ENCODE measurements at places on chromosomes 1 and 21.

DNA sequence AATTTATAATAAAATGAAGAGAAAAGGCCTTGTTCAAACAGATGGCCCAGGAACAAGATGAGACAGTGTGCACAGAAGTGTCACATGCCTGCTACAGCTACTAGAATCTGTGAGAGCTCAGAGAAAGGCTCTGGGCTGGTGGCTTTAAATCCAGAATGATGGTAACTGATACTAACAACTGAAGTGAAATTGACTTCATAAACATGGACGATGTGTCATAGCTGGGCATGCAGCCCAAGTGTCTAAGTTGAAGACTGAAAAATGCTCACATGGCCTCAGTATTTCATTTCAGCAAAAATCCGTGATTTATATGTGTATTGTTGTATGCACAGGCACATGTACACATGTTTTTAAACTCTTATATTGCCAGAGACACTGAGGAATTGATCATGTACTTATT is 208.3 kb upstream of the RUNX1 start:
- peak; percentile 86 for DNase-seq

GRCh38 chr1:177912991-177913390 is 56.9 kb downstream of the SEC16B start:
- DNase-seq = no peak

GRCh38 chr21:45575993-45576837 is 34.0 kb upstream of the SLC19A1 start:
- DNase-seq = no peak

DNA sequence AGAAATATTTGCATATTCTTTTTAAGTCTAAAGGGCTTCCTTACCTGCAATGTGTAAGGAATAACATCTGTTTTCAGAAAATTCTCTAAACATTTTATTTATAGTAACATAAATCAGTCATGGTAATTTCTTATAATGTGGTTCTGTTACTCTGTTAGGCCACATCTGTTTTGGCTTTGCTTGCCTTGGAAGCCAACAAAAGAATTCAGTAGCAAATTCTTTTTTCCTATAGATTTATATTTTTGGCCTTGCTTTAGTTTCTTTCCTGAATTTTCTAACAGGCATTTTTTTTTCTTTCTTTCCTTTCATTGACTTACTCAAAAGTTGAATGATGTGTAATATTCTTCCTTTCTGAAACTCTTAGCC is 72.2 kb downstream of the OSBPL9 start:
- DNase-seq = no peak

GRCh38 chr21:27213303-27213702 is 246.4 kb upstream of the ADAMTS5 start:
- no peak for DNase-seq

DNA sequence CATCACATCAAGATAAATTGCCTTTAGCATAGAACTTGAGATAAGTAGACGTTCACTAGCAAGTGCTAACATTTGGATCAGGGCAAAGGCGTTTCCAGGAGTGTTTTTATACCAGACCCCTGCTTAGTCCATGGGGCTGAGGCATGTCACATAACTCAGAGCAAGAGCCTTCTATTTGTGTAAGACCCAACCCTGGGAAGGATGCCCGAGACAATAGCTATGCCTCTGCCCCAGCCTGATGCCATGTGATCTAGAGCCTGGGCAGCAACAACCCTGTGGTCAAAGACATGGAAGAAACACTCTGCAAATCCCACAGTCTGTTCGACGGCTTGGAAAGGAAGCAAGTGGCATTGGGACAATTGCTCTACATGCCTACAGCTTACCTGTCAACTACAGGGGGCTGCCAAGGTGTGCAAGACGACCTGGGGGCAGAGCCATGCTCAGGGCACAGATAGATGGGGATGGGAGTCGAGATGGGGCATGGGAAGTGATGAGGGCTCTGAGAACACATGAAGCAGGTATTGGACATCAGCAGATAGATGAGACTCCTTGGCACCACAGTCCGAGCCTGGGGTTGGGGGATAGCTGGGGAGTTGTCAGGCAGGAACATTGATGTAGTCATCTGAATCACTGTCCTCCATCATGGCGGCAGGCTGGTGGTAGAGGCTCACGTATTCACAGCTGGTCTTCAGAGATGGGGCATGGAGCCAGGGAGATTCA is 7.3 kb downstream of the IL24 start:
- DNase-seq = no peak

- no peak for DNase-seq
Observed at GRCh38 chr1:115890580-115890979, 49.7 kb upstream of the NHLH2 start.

DNA sequence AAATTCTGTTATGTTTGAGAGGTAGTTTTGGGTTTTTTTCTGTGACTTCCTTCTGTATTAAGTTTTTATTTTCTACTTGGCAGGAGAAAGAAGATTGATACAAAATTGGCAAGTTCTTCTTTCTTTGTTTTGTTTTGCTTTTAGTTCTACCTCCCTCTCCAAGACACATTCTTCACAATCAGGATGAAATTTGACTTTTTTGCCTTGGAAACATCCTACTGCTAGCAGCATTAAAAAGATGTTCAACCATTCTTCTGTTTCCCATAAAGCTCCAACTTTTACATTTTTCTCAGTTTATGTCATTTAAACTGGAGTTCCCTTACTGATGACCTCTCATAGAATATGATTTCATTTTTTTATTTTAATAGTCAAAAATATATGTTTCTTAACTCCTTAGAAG is 234.8 kb downstream of the NCAM2 start:
- DNase-seq = no peak

- no peak for DNase-seq
Observed at GRCh38 chr1:204746838-204747442, 61.4 kb upstream of the LRRN2 start.

GRCh38 chr1:43925846-43926245 is 7.8 kb upstream of the ARTN start:
- no peak for DNase-seq

DNA sequence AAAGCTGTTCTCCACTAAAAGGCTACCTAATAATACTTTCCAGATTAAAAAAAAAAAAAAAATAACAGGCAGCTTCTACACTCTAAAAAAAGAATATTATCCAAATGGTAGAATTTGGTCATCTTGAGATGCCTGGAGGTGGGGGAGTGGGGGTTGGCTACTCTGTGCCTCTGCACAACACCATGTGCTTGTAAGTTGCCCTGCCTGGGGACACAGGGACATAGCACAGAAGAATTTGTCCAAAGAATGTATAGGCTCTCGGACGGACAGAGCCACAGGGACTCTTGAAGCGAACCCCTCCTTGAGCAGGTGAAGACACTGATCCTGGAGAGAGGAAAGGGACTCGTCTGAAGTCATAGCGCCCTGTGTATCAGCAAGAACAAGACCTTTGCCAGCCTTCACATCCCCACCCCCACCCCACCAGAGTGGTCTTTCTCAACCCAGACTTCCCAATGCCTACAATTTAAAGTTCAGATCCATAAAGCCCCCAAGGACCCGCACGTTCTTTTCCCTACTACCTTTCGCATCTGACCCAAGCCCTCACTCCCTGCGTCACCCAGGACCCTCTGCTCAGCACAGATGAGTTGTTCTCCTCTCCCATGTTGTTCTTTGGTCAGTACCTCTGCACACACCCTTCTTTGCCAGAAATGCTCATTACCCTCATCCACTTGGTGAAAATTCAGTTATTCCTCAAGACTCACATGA is 72.6 kb downstream of the LGR6 start:
- DNase-seq = no peak

GRCh38 chr1:244254467-244254866 is 197.2 kb downstream of the ADSS2 start:
- DNase-seq = no peak

GRCh38 chr1:214429951-214430770 is 121.2 kb downstream of the PTPN14 start:
- peak; percentile 77 for DNase-seq

- DNase-seq = no peak
Observed at GRCh38 chr21:40972151-40972550, 125.2 kb upstream of the DSCAM start.

- no peak for DNase-seq
Observed at GRCh38 chr1:51453010-51453409, 66.1 kb downstream of the EPS15 start.

DNA sequence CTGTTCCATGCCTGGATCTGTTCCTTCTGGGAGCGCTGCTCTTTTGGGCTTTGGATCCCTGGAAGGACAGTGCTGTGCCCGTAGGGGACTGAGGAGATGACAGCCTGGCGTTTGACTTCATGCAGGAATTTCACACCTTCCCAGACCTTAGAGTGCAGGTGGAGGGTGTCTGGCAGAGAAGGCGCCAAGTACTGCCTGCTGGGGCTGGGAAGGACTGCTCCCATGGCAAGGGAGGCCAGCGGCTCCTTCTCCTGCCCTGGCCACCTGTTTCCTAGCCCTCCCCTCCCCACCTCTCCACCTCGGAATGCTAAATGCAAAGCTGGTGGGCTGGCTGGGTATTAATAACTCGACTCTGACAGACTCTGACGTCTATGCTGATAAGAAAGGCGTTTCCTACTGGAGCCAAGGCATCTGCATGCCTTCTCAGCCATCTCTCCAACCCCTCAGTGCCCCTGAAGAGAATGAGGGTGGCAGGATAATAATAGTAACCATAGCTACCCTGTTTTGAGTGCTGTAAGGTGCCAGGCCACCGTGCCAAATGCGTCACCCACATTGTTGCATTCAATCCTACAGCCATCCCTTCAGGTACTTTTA is 17.5 kb upstream of the PDIK1L start:
- DNase-seq = peak; percentile 94

DNA sequence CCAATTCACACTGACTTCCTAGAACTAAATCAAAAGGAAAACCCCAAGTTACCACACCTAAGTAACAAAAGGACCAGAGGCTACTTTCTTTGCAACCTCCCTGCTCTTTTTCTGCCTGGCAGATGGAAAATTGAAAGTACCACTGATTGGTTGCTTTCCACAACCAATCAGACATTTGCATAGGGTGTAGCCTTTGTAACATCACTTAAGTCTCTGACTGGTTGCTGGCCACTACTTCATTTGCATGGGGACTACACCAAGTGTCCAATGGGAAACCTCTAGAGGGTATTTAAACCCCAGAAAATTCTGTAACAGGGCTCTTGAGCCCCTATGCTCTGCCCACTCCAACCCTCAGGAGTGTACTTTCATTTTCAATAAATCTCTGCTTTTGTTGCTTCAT is 365.0 kb downstream of the LTN1 start:
- DNase-seq = peak; percentile 55

DNA sequence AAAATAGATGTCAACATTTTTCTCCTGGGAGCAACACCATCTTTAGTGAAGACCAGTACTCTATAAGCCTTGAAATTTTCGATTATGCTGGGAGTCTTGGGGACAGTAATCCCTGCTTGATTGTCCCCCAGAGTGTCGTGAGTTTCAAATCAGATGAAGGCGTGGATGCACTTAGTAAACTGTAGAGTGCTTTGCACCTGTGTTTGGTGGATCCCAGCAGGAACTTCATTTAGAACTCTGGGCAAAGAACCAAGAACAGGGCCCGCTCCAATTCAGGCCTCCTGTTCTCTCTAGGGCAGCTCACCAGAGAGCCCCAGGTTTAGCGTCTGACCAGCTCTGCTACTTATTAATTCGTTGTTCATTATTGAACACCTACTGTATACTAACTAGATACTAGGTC is 1.5 kb downstream of the GPX7 start:
- DNase-seq = no peak

- DNase-seq = no peak
Observed at GRCh38 chr1:10105484-10105883, 72.7 kb downstream of the UBE4B start.

DNA sequence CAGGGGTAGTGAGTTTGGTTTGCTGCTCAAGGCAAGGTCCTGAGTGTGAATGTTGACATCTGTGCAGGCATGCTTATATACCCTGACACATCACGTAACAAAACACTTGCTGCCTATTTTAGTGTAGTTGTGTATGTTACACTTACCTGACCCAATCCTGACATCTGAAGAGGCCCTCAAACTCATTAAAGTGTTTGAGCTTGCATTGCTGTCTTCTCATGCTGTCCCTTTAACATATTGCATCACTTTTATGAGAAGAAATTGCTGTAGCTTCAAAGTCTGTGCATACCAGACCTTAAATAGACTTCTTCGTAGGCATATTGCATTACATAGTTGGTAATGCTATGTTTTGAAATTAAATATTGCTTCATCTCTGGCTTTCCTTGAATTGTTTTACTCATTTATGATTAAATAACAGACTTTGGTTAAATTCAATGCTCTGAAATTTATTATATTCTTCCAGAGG is at the start of gene KRTAP19-3:
TSS of gene KRTAP19-3 (minus strand) at position 51 of the 466 bp plus-strand sequence. CDS start 56 bp downstream, outside the sequence.
- no peak for DNase-seq

DNA sequence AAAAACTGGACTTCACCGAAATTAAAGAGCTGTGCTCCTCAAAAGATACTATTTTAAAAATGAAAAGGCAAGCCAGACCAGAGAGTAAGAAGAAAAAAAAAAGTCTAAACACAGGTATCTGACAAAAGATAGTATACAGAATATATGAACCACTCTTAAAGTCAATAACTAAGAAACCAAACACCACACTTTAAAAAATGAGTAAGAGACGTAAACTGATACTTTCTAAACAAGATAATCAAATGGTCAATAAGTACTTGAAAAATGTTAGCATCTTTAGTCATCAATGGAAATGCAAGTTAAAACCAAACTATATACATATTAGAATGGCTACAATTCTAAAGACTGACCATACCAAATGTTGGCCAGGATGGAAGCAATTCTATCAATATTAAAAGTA is 77.6 kb downstream of the EVI5 start:
- no peak for DNase-seq

GRCh38 chr1:162215902-162216301 is 146.4 kb downstream of the NOS1AP start:
- peak; percentile 87 for DNase-seq

- DNase-seq = no peak
Observed at GRCh38 chr1:229509576-229509975, 1.4 kb upstream of the NUP133 start.

- DNase-seq = no peak
Observed at GRCh38 chr1:45275054-45275453, 51.6 kb upstream of the HPDL start.

DNA sequence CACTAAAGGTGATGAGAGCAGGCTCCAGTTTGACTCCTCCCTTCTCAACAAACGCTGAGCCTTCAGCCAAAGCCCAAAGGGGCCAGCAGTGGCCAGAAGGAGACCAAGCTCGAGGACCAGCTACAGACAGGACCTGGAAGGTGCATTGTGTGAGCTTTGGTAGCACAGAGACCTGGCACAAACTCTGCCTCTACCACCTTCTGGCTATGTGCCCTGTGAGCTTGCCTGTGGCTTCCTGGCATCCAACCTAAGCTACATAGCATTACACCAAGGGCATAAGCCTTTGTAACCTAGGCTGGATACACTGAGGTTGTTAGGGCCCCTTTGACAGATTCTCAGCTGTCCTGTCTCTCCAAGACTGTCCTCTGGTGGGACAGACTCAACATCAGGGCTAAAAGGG is 6.6 kb upstream of the VWA5B1 start:
- DNase-seq = no peak

- DNase-seq = peak; percentile 46
Observed at GRCh38 chr21:27047658-27048314, 80.9 kb upstream of the ADAMTS5 start.

DNA sequence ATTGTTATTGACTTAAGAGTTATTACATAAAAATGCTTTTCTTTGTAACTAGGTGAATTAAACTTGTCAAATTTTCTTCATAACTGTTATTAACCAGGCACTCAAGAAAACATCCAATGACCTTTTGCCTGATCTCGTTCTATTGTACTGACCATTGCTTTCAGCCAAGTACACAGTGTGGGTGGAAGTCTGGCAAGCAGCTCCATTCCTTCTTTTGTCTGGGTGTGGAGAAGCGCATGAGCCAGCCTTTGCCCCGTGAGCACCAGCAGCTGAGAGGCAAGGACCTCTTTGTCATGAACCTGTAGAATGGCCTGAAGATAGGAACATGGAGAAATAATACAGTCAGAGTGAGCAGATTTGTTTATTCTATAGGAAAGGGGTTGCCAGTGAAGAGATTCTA is 57.5 kb downstream of the IARS2 start:
- DNase-seq = no peak

- no peak for DNase-seq
Observed at GRCh38 chr1:101240041-101240430, 3.2 kb downstream of the S1PR1 start.
